ENCODE measurements at places on chromosomes 7 and 10.

DNA sequence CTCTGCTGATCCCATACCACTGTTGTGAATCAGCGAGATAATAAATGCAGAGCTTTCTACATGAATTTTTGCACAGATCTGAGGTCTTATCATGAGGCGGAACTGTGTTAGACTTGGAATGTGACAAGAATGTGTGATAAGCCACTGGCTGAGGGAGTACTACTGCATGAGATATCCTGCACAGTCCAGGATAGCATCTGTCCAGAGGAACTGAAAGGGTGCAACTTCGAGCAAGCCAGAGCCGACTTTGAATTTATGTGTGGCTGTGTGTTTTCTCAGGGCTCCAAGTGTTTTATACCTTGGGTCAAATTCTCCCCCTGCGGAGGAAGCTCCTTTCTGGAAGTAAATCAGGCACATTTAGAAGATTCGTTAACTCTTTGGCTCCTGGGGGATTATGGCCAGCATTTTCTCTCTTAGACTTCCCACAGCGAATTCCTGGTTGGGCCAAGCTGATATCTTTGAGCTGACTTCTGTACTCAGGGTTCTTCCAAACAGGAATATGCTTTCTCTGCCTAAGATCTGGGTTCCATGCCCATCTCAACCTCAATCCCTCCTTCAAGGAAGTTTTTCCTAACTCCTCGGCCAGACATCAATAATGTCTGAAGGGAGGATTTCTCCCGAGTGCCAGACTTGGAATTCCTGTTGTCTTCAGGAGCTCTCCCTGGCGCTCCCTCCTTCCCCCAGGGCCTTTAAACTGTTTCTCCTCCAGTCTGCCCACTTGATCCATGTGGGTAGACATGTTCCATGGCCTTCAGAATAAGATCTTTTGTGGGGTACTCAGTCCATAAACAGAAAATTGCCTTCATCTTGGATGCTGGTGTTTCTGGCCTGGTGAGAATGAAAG is 2.5 kb upstream of the MEST start:
- DNase-seq: no peak

DNA sequence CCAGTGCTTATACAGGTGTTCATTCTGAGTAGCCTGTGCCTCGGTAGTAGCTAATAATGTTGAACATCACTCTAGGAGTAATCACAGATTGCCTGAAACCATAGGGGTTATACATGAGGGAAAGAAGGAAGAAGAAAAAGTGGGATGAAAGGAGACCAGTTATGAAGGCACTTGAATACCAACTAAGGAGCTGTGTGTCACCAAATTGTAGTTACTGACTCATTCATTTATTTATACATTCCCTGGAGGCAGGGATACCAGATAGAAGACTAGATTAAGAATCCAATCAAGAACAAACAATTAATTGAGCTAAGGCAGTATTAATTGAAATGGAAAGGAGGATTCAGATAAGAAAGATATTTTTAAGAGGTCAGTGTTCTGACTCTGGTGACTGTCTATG is 129.6 kb upstream of the PRPS1L1 start:
- no peak for DNase-seq

DNA sequence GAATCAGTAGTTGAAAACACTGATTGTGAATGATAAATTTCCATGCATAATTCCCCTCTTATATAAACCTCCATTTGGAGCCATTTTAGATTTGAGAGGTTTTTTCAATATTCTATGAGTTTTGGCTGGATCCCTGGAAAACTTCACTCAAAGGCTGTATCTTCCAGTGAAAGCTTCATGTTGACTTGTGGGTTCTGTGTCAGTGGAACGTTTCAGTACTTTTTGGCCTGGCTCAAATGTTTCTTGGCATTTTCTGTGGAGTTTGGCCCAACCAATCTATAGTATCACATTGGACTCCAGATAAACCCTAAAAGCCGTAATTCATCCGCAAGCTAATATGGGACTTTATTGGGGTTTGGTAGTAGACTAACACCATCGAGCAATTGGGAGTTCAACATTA is 172.6 kb upstream of the PRPS1L1 start:
- no peak for DNase-seq

DNA sequence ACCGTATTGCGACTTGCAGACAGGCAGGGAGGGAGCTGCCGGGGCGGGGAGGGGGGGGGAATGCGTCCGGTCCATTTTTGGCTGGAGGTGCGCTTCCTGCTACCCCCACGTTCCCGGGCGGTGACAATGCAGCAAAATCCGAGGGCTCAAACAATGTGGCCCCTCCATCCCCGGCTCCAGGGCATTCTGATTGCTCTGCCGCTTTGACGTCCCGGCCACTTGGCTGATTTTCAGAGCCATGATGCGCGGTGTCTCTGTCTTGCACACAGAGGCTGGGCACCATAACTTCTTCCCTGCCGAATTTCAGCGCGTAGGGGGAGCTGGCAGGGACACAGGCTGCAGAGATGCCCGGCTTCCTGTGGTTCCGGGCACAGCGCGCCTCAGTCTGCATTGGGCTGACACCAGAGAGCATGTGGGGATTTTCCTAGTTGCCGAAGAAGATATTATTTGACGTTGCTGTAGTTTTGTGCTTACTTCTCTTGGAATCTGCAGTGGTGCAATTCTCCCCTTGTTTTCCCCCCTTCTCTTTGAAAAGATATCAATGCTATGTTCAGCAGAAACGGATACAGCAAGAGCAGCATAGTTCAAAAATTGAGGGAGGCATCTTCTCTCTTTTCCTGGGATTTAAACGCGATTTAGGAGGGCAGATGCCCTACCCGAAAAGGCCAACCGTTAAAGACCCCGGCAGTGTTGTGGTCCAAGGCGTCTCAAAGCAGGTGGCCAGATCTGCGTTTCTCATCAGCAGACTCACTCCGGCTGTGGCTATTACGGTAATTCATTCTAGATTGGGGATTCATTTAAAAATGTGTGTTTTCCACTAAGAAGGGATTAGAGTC is 1.4 kb downstream of the HECW1 start:
- DNase-seq: no peak

DNA sequence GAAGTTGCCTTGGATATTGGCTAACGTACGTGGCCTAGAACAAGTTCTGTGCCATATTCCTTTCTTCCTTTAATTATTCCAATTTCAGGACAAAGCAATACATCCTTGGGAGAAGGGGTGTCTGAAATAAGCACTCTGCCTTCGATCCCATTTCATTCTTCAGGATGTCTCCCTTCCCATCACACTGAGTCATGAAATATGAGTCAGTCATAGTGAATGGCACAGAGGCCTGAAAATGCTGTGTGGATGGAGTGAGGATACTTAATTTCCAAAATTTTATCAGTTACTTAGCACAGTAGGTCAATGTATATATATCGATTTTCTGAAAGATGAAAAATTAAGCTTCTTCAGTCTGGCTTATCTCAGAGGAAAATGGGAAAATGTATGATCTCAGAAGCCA is 19.5 kb downstream of the EVX1 start:
- no peak for DNase-seq

- DNase-seq: no peak
Observed at GRCh38 chr7:15305002-15305600, 256.7 kb downstream of the AGMO start.

DNA sequence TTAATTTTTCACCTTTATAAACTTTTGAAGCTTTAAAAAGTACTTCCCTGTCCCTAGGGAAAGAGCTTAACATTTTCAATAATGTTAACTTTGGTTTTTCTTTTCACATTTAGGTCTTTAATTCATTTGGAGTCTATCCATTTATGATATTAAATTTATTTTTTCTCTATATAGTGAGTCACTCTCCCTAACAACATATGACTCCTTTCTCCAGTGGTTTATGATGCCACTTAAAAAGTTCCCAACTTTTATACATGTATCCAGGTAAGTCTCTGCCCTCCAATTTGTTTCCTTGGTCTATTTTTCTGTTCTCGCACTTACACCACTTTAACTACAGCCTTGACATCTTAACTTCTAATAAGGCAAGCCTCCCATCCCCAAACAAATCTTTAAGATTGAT is 3.5 kb downstream of the CACUL1 start:
- DNase-seq: no peak

GRCh38 chr7:114242992-114243507 is 171.6 kb upstream of the FOXP2 start:
- DNase-seq: no peak

- DNase-seq: no peak
Observed at GRCh38 chr10:8327140-8327423, 272.6 kb downstream of the GATA3 start.

- no peak for DNase-seq
Observed at GRCh38 chr7:119900996-119901672, 371.8 kb upstream of the KCND2 start.

- DNase-seq: no peak
Observed at GRCh38 chr7:116259871-116260440, 49.6 kb downstream of the TES start.

GRCh38 chr7:151715666-151716315 is 161.1 kb downstream of the PRKAG2 start:
- DNase-seq: no peak

Measured in stimulated activated CD4-positive, alpha-beta T cell treated with anti-CD3 and anti-CD28 coated beads, TNF-alpha, amount 100 ng/mL, for 48 hours (primary cell).